ENCODE measurements at places on chromosomes 13 and 19.

DNA sequence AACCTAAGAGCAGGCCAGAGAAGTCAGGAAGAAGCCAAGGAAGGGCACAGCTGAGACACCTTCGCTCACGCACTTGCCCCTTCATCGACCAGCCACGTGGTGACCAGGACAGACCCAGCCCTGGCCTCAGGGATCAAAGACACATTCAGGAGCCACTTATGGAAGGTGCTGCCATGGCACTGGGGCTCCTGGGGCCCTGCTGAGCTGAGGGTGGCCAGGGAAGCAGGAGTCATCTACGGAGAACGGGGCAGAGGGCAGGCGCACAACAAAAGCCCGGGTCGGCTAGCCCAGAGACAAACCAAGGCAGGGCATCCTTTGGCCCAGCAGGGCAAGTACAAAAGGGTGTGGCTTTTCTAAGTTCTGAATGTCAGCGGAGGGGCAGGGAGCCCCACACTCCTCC, 2.3 kb downstream of the PLPP2 start:
- no peak for DNase-seq

DNA sequence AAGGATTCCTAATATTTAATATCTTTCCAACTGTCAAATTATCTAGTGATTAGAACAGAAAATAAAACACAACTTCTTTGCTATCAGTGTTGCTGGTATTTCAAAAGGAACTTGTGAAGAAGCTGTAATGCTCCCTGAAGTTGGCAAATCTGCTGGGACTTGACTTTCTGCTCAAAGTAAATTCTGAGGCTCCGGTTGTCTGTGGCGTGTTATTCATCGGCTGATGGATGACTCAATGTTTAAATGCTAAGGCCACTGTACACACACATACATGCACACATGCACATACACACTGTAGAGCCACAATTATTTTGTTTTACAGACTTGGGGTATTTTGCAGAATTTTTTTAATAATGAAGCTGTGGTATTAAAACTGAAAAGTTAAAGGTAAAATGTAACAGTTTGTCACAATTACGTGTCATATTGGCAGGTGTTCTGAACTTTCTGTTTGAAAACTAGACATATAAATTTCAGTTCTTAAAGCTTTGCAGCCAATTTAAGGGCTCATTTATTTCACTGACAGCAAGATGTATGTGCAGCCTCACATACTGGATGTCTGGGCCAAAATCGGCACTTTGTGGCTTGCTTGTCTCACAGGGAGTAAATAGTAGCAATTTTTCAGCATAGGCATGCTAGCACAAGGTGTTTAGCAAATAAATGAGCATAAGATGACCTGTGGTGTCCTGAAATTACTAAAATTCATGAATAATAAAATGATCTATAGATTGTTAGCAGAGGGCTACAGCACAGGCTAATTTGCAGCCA, 1691.7 kb upstream of the PCDH20 start:
- DNase-seq: no peak

GRCh38 chr13:28624707-28625432, 34.1 kb upstream of the POMP start:
- no peak for DNase-seq

- DNase-seq: no peak
Measured at GRCh38 chr13:65656740-65657329, 1573.3 kb downstream of the PCDH9 start.

DNA sequence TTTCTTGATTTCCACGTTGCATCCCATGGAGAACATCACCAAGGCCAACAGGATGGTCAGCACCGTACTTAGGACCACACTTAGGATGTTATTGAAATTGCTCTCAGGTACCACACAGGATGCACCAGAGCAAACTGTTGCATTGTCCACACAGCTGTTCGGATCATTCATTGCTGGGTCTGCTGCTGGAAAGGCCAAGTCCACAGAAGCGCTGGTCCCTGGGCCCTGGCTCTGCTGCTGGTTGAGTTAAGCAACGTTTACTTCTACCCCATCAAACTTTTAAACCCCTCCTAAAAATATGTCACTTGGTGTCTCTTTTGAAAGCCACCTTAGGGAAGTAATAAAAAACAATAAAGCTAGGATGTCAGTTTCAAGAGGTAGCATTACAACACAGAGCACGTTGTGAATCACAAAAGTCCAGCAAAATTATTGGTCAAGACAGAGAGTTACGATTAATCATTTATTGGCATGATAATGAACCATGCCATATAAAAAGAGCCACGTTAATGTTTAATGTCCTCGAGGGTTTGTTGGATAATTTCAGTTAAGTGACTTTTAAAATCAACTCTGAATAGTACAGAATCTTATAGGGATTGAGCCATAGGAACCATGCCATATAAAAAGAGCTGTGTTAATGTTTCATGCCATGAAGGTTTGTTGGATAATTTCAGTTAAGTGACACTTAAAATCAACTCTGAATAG, at the start of gene SLC10A2:
SLC10A2 (minus strand) TSS at position 339 of the 702 bp plus-strand sequence; CDS start at position 171, 168 bp downstream.
- no peak for DNase-seq

DNA sequence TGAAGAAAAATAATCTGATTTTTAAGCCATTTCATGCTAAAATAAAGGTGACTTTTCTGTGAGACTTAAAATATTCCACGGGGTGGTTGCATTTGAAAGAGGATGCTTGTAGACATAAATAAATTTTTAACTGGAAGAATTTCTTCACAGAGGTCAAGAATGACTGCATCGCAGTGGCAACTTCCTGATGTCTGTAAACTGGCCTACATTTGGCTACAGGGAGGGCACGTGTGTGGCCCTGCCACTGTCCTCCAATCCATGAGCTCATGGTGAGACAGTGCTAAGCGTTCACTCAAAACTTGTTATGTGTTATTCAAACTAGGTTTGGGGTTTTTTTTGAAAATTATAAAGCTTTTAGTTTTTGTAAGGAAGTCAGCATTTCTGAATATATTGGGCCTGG, 1089.3 kb downstream of the EFNB2 start:
- DNase-seq: no peak

- no peak for DNase-seq
Measured at GRCh38 chr19:50269653-50270052, 59.5 kb downstream of the KCNC3 start.

GRCh38 chr19:52992109-52993004, 21.4 kb upstream of the ERVV-1 start:
- DNase-seq: peak; percentile 34

DNA sequence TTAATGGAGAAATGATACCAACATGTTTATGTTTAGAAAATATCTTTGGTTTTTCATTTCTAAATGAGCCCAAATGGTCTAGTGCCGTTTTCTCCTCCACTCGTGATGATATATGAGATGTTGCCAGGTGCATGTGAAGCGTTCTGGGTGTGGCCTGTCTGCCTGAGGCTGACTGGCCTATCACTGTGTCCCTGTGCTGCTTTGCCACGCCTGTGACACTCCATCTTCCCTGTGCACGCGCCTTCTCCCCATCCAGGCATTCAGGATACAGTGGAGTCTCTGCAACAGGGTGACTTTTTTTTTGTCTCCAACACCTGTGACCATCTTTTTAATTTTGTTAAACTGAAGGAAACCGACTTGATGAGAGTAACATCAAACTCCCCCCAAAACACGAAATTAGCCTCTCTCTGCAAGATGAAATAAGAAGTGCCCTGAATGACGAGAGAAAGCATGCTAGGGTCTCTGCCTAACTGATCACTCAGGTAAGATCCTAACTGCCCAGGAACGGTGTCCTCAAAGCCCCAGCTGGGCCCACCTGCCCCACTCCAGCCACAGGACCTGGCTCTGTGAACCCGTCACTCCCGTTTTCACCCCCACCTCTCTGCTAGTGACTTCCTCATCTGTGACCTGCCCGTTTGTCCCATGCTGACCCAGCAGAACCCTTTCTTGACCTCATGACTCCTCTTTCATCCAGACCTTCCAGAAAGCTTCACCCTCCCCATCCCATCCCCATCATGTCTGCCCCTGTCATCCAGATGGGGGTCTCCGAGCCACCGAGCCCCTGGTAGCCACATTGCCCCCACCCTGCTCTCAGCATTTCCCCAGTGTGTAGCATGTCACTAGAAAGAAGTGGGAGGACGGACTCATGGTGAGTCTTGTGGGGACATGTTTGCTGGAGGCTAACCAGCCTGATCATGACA, 33.2 kb upstream of the TFDP1 start:
- peak; percentile 46 for DNase-seq

- DNase-seq: no peak
Measured at GRCh38 chr13:99214731-99215130, 14.1 kb downstream of the UBAC2 start.

DNA sequence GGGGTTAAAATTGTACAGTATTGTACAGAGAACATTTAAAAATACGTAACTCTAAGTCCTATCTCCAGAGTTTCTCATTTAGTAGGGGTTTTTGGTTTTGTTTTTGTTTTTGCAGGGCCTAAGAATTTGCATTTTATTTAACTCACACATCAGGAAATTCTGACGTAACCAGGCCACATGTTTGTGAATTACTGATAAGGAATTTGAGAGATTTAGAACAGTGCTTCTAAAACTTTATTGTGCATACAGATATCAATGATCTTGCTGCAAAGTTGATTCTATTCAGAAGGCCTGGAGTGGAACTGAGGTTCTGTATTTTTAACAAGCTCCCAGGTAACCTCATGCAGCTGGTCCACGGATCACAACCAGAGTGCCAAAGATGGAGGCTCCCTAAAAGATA, 49.3 kb downstream of the LIG4 start:
- DNase-seq: no peak

DNA sequence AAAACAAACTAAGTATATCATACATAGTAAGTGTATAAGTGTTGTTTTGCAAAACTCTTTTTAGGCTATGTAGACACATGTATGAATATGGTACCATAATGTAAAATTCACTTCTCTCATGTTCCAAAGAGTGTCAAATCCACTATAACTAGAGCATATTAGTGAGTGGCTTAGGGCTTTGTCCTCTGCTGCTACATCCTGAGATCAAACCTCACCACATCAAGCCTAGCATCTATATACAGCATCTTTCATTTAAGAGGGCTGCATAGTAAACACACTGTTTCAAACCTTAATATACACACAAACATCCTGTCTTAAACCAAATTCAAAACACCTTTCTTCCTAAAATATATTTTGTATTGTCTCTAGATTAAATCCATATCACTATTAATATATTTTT, 38.7 kb downstream of the ELF1 start:
- DNase-seq: no peak

DNA sequence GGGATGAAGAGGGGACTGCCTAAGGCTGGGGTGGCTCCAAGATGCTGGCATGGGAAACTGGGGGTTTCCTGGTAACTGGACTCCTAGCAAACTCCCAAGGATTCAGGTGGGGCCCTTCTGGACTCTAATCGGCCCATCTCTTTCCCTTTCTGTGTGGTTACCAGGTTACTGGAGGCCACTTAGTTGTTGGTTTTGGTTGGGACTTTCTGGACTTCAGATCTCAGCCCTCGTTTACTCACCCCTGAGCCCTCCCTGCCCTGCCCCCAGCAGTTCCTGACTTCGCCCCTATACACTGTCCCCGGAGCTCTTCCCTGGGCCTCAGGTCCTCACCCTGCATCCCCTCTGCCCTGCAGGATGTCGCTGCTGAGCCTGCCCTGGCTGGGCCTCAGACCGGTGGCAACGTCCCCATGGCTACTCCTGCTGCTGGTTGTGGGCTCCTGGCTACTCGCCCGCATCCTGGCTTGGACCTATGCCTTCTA, 328 bp downstream of the CYP4F12 start:
- DNase-seq: no peak

DNA sequence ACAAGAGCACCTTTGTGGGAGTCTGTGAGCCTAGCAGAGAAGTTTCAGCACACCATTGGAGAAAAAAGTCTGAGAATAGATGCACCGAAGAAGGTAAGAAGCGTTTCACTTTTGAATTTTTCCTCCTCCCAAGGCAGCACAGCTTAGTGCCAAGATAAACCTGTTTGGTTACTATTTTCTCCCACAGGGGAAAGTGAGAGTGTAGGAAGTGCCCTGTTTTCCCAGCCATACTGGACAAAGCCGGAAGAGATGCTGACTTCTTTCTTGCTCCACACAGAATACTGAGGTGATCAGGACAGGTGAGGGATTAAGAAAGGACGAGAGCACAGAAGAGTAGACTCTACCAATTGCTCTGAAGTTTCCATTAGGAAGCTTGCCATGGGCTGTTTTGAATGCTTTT, 1011.0 kb upstream of the MIR17HG start:
- DNase-seq: no peak

GRCh38 chr13:82407321-82407720, 1475.0 kb downstream of the SLITRK1 start:
- DNase-seq: no peak

GRCh38 chr13:40433577-40433976, 232.9 kb downstream of the FOXO1 start:
- DNase-seq: no peak

GRCh38 chr13:80109303-80109702, 231.6 kb downstream of the SPRY2 start:
- DNase-seq: no peak

GRCh38 chr19:47024502-47024901, 4.9 kb downstream of the NPAS1 start:
- no peak for DNase-seq

GRCh38 chr19:18122860-18123795, 25.6 kb downstream of the MAST3 start:
- DNase-seq: no peak

GRCh38 chr13:88526186-88526852, 855.1 kb downstream of the SLITRK5 start:
- no peak for DNase-seq

DNA sequence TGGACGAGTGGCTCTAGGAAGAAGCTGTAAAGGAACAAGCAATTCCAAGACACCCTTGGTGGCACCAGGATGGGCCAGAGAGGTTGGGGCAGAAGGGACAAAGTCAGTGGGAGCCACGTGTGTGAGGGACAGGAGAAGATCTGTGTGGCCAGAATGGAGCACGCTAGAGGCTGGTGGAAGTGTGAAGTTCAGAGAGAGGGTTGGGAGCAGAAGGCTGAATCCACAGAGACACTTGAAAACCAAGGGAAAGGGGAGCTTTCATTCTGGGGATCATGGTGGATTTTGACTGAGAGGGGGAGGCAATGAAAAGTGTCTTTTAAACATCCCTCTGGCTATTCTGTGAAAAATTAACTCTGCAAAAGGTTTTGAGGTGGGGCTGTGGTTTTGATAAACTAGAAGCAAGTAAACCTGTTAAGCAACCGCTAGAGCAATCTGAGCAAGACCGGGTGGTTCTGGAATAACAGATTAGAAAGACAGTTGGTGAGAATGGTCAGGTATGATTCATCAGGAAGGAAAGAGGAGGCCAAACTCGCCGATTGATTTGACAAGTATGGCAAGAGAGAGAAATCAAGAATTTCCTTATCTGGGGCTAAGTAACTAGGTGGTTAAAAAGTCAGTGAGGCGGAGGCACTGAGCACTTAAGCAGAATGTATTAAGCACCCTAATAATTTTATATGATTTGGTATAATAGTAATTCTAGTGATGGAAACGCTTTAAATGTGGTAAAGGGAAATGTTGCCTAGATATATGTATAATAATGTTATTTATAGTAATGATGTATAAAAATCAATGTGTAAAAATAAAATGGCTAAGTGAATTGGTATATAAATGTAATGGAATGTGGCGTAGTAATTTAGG, 140.0 kb downstream of the MYO16 start:
- DNase-seq: no peak

DNA sequence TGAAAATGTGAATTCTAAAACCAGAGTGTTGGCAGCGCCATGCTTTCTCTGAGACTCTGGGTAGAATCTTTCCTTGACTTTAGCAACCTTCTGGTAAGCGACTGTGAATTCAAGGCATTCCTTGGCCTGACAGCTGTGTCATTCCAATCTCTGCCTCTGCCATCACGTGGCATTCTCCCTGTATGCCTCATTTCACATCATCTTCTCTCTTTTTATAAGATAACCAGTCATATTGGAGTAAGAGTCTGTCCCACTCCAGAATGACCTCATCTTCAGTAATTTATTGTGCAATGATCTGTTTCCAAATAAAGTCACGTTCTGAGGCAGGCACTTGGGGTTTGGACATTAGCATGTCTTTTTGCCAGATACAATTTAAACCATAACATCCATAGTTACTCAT, 103.4 kb upstream of the POSTN start:
- peak; percentile 59 for DNase-seq
